ENCODE measurements at places on chromosomes 16 and 17.

GRCh38 chr17:81491181-81491581 is 21.4 kb downstream of the ACTG1 start:
- no peak for DNase-seq

DNA sequence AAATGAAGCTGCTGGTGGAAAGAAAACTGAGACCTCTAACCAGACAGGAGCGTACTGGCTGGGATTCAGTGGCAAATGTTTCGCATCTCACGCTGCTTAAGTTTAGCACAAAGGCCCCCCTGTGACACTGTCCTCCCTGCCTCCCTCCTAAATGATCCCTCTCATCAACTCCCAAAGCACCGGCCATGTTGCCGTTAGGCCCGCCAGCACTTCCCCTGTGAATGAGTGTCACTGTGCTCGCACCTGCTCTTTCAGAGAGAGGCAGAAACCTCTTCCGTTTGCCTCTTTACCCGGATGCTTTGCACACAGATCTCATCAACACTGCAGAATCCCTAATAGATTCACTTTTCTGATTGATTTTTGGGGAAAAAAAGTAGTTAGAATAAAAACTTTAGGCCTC is 26.5 kb downstream of the MBTPS1 start:
- DNase-seq = no peak

DNA sequence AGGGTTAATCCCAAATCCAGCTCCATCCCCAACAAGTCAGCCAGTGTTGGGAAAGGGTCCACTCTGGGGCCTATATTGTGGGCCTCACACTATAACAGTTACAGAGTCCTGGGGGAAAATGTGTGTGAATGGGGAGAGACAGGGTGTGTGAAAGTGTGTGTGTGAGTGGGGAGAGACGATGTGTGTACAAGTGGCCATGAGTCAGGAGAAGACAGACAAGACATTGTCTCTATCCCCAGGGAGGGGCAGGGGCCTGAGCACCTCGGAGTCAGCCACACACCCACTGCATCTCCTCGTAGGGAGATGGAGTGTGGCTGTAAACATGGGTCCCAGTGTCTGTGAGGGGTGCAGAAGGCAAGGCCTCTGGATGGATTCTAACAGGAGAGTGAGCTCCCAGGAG is 2.9 kb downstream of the CRHR1 start:
- no peak for DNase-seq

DNA sequence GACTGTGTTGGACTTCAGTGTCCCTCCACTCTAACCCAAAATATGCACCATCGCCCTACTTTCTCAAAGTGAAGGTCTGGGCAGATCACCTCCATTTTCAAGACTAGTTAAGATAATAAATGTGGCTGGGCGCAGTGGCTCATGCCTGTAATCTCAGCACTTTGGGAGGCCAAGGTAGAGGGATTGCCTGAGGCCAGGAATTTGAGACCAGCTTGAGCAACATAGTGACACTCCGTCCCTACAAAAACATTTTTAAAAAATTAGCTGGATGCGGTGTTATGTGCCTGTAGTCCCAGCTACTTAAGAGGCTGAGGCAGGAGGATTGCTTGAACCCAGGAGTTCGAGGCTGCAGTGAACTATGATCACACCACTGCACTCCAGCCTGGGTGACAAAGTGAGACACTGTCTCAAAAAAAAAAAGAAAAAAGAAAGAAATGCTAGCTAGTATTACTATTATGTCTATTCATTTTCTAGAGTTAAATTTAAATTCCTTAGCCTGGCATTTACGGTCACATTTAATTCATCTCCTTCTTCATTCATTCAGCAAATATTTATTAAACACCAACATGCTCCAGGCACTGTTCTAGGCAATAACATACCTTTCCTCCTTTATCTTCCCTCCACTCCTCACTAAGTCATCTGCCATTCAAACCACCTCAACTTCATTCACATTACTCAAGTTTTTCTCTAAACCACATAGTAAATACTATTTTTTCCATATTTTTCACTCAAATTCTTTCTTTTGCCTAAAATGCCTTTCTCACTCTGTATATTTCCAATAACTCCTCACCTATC is 96.1 kb upstream of the XYLT1 start:
- DNase-seq = no peak

Measured in cerebellar nuclear complex (tissue), 1 donor.